Large intestine (tissue), 12 donors: ENCODE measurements at places on chromosomes 16 and 17.

- DNase-seq, result no peak
Observed at GRCh38 chr17:28997806-28998205, 8.0 kb downstream of the SEZ6 start.

- DNase-seq, result no peak
Observed at GRCh38 chr16:12147681-12148080, 171.1 kb downstream of the SNX29 start.

- DNase-seq, result no peak
Observed at GRCh38 chr17:39660397-39661385, 4.5 kb upstream of the TCAP start.

DNA sequence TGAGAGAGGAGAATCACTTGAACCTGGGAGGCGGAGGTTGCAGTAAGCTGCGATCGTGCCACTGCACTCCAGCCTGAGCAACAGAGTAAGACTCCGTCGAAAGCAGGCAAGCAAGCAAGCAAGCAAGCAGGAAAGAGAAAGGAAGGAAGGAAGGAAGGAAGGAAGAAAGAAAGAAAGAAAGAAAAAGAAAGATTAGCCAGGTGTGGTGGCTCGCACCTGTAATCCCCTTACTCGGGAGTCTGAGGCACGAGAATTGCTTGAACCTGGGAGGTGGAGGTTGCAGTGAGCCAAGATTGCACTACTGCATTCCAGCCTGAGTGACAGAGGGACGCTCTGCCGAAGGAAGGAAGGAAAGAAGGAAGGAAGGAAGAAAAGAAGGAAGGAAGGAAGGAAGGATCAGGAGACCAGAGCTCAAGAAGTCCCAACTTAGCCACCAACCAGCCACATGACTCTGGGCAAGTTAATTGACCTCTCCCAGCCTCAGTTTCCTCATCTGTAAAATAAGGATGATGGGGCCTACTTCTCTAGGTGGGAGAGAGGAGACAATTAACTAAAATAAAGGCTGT is 6.5 kb downstream of the GFAP start:
- no peak for DNase-seq

DNA sequence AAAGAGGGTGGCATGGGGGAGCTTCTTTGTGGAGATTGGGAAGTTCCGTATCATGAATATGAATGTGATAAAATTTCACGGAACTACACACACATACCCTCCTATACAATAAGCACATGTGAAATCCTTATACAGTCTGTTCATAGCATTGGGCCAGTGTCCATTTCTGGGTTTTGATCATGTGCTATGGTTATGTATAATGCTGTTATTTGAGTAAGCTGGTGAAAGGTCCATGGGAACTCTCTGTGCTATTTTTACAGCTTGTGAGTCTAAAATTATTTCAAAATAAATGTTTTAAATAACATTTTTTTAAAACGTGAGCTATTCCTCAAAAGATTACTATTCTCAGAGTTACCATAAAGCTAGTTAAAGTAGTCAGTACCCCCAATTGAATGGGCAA is 205.2 kb upstream of the CACNG5 start:
- no peak for DNase-seq
